ENCODE measurements at places on chromosomes 4 and X.

DNA sequence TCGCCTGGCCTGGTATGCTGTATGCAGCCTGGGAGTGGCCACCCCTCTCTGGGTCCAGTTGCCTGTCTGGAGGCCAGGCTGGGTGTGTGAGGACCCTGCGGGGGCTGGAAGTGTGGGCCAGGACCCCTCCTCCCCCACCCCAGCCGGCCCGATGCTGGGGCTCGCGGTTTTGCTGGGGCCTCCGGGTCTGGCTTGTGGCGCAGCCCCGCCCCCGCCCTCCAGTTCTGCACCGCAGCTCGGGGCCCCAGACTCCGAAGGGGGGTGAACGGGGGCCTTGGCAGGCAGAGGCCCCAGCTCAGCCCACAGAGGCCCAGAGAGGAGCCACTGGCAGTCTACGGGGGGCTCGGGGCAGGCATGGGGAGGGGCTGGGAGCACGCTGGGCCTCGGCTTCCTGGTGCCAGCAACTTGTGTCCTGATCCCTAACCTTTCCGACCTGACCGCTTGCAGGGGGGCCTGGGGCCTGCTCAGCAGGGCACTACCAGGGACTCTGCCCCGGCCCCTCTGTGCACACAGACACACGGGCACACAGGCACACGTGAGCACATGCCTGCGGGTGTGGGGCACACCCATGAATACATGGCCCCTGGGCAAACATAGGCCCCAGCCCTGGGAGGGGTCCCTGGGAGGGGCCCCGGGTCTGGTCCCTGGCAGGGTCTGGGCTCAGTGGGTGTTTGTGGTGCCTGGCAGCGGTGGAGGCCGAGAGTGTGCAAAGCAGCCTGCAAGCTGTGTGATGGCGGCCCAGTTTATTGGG is 21.4 kb upstream of the FGFR3 start:
- peak; percentile 15 for DNase-seq

GRCh38 chr4:158729716-158730559 is 6.7 kb upstream of the PPID start:
- peak; percentile 62 for DNase-seq

DNA sequence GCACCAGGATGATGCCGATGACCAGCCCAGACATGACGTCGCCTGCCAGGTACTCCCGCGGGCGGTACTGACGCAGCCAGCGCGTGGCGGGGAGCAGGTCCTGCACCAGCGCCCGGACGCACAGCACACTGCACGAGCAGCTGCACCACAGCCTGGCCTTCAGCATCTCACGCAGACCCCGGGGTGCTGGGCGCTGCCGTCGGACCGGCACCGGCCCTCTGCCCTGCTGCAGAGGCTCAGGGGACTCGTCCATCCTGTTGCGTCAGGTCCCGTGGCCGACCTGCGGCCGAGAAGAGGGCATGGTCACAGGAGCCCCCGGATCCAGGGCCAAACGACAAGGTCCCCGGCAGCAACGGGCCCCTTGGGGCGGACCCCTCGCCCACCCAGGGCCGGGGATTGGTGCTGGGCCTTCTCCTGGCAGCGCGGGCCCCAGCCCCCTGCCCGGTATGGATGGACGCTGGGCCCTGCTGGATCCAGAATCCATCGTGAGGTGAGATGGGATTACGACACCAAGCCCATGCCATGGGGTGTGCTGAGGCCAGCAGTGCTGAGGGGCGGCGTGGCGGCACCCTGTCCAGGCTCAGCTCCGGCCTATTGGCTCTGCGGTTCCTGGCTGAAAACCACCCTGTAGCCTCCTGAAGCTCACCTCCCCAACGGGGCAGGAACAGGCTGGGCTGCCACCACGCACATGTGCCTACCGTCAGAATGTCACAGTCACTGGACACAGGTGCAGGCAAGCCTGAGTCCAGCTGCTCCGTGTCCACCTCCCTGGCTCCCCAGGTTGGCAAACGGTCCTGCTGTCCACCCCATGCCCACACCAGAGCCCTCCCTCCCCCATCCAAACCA is 1.5 kb downstream of the SLC26A1 start:
- DNase-seq = no peak

GRCh38 chr4:78625073-78625472 is 73.5 kb downstream of the ANXA3 start:
- DNase-seq = no peak

DNA sequence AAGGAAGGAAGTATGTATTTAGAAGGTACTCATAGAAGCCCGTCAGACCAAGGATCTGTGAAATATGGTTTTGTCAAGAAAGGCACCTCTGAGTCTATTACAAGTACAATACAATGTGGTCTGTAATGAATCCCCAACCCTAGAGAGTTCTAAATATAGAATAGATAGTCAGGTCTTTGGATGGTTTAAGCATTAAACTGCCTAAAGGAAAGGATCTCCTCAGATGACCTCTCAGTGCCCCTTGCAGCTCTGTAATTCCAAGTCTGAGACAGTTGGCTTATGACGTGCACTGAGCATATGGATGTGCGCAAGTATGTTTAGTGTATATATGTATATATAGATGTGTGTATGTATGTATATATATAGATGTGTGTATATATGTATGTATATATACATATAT is 62.0 kb downstream of the CCSER1 start:
- DNase-seq = no peak

DNA sequence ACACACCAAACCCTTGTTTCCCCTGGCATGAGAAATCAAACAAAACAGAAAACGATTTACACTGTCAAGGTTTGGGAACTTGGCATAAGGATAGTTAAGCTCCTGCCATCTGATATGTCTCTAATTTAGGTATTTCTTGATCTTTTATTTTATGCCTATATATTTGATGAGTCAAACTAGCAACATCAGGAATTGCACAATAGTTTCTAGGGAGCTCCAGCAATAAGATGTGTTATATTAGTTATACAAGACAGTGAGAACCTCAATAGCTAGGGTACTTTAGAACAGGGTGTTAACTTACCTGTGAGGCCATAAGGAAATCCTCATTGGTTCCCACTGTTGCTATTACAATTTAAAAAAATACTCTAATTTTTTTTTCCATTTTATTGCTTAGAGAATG is 474.2 kb downstream of the GBA3 start:
- peak; percentile 11 for DNase-seq

- no peak for DNase-seq
Measured at GRCh38 chr4:110678517-110679227, 55.8 kb upstream of the PITX2 start.

- DNase-seq = no peak
Measured at GRCh38 chrX:40465735-40466551, 114.8 kb upstream of the ATP6AP2 start.

- DNase-seq = no peak
Measured at GRCh38 chr4:130238121-130238520, 1142.2 kb downstream of the C4orf33 start.

GRCh38 chr4:106695501-106696262 is 327.1 kb upstream of the GIMD1 start:
- DNase-seq = no peak

DNA sequence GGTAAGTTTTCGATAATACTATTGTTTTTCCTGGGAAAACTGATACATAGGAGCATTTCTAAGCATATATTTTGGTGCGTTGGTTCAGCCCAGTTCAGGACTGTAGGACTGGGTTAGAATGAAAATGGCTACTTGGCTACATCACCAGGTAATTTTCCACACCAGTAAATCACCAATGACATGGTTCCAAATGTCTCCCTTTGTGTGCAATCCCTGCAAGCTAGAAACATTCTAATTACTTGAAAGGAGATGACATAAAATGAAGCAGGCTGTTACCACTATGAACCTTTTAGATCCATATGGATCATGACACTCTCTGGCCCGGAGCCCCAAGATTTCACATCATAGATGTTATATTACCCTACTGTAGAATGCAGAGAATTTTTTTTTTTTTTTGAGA is 577.4 kb upstream of the FTHL17 start:
- DNase-seq = no peak

- peak; percentile 91 for DNase-seq
Measured at GRCh38 chr4:121255986-121256750, 92.0 kb upstream of the TNIP3 start.

DNA sequence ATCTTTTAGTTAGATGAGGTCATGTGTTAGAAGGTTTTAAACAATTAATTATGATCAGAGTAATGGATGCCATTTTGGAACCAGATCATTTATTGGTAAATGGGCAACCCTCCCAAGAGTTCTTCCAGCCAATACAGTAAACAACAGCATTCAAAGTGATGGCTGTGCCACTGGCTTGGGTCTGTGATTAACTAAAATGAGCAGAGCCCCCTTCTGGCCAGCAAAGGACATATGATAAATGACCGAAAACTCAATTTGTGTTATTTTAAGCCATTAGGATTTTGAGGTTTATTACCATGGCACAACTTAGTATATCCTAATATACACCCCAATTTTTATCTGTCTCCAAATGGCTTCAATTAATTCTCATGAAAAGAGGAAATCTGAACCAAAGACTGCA is 90.8 kb upstream of the NPFFR2 start:
- no peak for DNase-seq

DNA sequence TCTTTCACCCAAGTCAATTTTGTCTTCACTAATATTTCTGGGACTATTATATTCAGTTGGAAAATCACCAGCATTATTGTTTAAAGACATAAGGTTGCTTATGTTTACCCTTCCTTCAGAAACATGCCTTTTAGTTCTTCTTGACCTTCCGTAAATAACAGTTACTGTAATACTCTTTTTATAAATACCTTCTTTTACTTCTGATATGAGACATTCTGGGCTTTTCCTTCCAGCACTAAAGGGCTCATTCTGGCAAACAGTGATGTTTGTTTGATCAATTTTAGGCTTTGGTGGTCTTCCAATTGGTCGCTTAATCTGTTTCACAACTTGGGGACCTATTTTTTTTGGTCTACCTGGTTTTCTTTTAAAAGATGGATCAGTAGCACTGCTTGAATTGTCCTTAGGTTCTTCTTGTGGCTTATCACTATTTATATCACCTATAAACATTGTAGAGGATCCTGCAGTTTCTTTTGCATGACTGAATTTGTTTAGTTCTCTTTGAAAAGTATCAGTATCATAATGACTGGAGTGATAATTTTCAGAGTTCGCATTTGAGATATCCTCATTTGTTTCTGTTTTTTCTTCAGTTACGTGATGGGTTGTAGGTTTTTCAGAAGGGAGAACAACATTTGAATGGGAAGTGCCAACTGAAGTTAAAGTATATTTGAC is 64.8 kb downstream of the NCAPG start:
- no peak for DNase-seq

- DNase-seq = peak; percentile 54
Measured at GRCh38 chrX:71253253-71254091, 468 bp downstream of the ZMYM3 start.

DNA sequence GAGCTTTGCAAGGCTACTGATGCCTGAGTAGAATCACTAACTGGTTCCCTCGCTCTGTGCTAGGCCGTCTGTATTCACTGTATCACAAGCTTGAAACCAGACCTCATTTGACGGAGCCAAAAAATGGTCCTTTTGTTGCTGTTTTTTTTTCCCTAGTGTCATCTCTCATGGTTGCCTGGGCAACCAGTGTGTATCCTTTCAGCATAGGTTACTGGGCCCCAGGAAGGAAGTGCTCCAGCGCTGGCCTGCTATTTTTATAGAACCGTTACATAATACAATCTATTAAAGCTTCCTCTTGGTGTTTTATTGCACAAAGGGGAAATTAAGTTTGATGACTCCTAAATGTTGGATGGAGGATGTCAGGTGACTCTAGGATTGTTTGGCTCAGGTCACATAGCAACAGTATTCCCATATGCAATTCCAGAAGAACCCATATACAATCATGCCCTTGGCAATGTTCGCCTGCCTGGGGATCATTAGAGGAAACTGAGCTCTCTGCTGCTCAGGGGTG is 220.4 kb downstream of the SPRY1 start:
- DNase-seq = peak; percentile 56

DNA sequence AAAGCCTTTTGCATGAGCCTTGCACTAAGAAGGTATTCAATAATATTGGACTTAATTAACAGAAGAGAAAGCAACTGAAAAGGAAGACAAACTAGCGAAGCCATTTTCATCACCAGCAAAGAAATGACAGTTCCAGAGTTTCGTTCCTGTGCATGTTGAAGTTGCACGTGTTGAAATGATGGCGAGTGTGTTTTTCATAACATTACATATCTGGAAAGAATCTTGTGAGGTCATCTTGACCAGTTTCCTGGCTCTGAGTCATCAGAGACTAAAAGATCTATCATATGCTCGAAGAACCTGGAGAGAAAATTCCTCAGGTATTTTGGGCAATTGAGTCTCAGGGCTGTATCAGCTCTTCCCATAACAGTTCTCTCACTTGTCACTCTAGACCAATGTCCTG is 106.2 kb upstream of the MAML3 start:
- DNase-seq = peak; percentile 80

GRCh38 chrX:3526071-3526470 is 179.6 kb upstream of the MXRA5 start:
- peak; percentile 82 for DNase-seq

GRCh38 chrX:102155806-102156179 is at the start of gene BEX5:
BEX5 (minus strand) TSS chrX:102155977; CDS start chrX:102154265, 1,712 bp downstream.
- peak; percentile 50 for DNase-seq

GRCh38 chr4:92249541-92249940 is 54.2 kb upstream of the GRID2 start:
- DNase-seq = no peak

DNA sequence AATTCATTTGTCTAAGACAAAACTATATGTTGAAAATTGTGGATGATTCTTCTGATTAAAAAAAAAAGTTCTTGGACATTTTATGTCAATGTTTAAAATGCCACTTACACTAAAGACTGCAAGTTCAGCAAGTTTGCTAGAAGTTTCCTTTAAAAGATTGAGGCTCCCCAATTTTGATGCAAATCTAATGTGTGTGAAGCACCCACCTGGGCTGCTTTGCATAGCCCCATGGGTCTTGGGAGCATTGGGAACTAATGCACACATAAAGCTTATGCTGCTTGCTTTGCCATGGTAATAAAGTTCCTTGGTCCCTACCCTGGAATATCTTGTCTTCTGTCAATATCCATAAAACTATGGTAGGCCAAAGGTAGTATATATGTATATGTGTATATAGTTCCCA is 725.9 kb upstream of the GRID2 start:
- no peak for DNase-seq

DNA sequence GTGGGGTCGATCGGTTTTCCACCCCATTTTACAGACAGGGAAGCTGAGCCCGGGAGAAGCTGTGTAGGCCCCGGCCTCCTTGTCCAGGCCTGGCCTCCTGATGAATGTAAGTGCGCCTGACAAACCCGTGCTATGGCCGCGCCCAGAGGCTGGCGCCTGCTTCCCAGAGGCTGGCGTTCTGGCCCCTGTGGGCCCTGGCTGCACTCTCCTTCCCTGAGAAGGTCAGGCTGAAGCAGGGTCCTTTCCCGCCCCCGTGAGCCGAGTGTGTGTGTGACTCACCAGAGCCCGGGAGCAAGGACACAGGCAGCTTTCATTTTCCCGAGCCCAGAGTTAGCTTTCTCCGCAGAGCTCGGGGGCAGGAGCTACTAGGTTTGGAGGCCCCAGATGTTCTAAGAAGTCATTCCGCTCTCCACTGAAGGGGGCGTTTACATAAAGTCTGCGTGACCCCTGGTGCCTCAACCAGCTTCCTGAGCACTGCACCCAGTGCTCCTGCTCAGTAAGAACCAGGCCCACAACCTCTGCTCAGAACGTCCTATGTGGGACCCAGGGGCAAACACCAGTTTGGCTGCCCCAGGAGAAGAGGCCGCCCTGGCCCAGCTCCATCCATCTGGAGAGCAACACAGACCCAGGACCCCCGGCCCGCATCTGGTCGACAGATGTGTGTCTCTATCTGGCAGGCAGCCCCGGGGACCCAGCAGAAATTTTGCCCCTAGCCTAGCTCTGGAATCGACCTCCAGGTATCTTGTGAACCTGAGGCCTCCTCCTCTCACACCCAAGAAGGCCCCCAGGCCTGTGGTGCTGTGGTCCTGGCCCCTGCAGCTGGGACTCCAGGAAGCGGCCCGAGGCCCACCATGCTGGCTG is 13.6 kb downstream of the UVSSA start:
- DNase-seq = peak; percentile 70
